ENCODE measurements at places on chromosomes 5 and 9.

- no peak for DNase-seq
Observed at GRCh38 chr9:136173648-136174290, 31.2 kb downstream of the LHX3 start.

- DNase-seq, result no peak
Observed at GRCh38 chr5:162593881-162594280, 526.3 kb downstream of the GABRG2 start.

- no peak for DNase-seq
Observed at GRCh38 chr5:12111261-12111660, 207.0 kb upstream of the CTNND2 start.

- DNase-seq, result no peak
Observed at GRCh38 chr9:18046068-18046467, 427.9 kb upstream of the ADAMTSL1 start.

All from left hindlimb (tissue), 1 donor.